Head of caudate nucleus (tissue), 42 donors: ENCODE measurements at places on chromosomes 7 and 10.

DNA sequence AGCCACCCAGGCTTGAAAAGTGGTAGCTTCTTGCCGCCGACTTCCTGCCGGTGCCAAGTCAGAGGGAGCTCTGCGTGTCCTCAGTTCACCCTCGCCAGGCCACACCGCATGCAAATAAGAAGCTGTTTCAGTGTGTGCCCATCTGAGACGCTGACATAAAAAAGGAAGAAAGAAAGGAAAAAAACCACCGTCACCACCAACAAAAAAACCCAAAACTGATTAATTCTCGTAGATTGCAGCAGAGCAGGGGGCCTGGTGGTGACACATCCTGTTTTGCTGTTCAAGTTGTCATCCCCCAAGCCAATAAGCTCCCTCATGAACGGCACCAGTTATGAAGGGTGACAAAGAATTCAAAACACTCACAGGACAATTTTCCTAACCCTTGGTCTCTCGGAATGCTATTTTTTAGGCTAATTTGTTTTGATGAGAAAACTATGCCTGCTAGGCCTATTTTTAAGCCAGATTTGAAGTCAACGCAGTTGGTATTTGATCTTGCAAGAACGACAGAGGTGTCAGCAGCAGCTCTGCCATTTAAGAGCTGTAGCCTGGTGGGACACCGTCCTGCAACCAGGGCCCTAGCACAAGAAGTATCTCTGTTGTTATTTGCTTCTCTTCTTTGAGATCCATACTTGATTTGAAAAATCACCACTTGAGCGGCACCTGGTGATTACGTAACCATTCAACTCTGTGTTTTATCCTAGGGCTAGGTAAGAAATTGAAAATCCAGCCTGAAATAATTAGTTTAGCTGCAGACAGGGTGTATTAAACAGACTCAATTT is 145.6 kb downstream of the PFKFB3 start:
- DNase-seq, result peak; percentile 71

- no peak for DNase-seq
Observed at GRCh38 chr10:132292287-132293200, 15.2 kb downstream of the STK32C start.

DNA sequence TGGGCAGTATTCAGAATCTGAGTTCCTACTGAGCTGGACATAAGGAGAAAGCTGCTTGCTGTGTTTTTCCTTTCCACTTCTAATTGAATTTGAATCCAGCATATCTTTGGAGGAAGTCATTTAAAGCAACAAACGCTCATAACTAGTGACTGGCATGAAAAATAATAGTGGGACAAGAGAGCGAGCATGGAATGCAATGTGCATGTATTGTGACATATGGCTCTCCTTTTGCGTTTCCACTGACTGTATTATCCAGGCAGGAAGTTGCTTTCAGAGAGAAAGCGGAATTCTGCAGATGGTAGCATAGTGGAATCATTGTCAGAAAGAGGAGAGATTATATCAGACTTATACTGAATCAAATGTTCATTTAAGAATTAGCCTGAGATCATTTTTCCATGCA is 368.6 kb downstream of the REEP3 start:
- DNase-seq, result no peak

GRCh38 chr10:19421674-19422073 is 373.1 kb downstream of the MALRD1 start:
- no peak for DNase-seq

DNA sequence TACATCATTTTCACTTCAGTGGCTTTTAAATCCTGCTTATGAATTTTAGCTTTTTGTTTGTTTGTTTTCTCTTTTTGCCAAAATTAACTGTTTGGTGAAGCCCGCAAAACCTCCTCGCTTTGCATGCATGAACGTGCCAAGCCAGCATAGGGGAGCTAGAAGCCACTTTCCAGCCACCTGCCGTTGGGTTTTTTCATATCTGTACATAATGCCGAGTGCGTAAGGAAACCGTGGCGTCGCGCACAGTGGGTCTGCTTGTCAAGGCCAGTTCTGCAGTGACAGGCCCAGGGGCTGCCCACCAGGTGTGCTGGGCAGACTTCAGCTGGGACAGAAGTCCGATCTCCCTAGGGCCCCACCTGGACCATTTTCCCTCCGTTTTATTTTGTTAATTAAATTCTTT is 41.1 kb downstream of the WIPI2 start:
- DNase-seq, result no peak

GRCh38 chr10:16493884-16494536 is 27.7 kb downstream of the C1QL3 start:
- no peak for DNase-seq

GRCh38 chr10:88608780-88609179 is 22.2 kb downstream of the LIPJ start:
- no peak for DNase-seq

GRCh38 chr7:48176356-48176893 is 5.2 kb downstream of the ABCA13 start:
- no peak for DNase-seq

- no peak for DNase-seq
Observed at GRCh38 chr10:129966889-129967578, 3.0 kb upstream of the EBF3 start.

GRCh38 chr7:42400961-42401360 is 164.0 kb upstream of the GLI3 start:
- DNase-seq, result no peak

DNA sequence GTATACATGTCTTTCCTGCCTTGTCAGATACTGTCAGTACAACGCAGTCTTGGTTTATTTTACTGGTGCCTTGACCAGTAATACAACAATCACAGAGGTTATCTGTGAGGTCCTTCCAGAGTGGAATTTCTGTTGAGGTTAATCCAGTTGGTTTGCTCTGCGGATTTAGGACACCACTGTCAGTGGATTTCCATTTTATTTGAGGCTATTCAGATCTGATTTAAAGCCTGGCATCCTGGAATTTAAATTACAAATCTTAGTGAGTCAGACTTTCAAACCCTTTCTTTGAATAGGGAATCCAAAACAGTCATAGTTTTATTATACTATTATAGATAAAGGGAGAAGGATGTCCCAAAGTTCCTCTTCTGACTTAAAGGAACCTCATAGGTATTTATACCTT is 40.5 kb downstream of the ANLN start:
- no peak for DNase-seq

DNA sequence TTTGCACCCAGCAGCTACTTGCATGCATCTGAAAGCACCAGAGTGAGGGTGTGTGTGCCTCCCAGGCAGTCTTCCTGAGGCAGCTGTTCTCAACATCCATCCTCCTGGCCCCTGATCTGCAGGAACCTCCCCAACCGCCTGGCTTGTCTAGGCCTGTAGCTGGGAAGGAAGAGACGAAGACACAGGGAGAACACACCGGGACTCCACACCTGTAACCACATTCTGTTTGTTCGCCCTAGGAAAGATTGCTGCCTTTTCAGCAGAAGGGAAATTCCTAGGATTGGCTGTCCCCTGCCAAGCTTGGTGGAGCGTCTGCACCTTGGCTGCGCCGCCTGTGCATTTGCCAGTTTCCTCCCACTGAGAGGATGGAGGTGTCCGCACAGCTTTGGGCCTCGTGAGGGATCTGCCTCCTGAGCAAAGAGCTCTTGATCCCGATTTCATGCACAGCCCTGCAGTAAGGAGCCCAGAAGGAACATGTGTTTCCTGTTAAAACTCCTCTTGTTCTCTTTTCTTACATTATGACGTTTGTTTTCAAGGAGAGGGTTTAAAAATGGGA is 154.6 kb downstream of the TPST1 start:
- DNase-seq, result no peak

DNA sequence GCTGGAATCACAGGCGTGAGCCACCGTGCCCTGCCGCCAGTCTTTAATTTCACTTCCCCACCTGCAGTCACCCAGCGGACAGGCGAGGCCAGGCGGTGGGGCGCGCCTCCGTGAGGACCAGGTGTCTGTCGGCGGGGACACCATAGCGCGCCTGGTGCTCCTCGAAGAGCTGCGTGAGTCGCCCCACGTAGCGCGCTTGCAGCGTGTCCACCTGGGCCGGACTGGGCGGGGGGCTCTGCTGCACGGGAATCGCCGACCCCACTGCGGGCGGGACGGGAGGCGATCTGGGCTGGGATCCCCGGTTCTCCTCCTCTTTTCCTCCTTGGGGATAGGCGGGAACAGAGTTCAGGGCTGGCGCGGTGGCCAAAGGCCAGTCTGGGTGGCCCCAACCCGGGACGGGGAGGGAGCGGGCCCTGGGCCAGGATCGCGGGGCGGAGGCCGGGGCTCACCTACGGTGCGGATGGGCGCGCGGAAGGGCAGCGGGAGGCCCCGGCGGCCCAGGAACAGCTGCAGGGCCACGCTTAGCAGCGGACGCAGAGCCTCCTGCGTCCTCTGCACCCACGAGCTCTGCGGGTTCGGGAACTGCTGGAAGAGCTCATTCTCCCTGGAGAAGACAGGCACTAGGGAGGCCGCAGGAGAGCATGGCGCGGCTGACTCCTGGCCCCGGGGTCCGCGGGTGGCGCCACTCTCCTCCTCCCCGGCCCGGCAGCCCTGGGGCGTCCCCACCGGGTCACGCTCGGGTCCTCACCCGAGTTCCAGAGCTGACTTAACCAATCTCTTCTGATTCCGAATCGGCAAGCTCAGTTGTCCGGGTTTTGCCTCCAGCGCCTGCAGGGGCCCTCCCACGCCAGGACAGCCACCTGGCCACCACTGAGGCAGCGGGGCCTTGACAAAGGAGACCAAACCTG is 1.1 kb upstream of the MOGAT3 start:
- DNase-seq, result no peak

- no peak for DNase-seq
Observed at GRCh38 chr7:132504852-132505251, 71.4 kb downstream of the PLXNA4 start.

DNA sequence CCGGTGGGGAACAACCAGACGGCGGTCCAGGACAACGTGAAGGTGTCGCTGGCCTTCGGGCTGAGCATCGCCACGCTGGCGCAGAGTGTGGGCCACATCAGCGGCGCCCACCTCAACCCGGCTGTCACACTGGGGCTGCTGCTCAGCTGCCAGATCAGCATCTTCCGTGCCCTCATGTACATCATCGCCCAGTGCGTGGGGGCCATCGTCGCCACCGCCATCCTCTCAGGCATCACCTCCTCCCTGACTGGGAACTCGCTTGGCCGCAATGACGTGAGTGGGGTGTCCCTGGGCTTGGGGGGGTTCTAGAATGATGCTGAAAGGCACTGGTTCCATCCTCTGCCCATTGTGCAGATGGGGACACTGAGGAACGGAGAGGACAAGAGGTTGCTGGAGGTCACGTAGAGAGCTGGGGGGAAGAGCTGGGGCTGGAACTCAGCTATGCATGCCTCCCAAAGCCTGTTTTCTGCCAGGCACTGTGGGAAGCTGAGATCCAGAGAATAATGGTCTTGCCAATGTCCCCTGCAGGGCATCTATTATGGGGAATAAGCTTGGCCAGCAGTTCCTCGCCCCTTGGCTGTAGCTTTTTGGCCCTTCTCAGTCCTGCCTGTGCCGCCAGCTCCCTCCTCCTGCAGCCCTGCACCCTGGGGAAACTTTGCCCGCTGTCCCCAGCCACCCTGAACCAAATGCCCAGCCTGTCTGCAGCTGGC is 523 bp downstream of the AQP1 start:
- DNase-seq, result no peak

- DNase-seq, result no peak
Observed at GRCh38 chr10:75103881-75104686, 7.4 kb upstream of the SAMD8 start.

GRCh38 chr7:75732764-75733630 is 5.7 kb downstream of the HIP1 start:
- DNase-seq, result no peak

DNA sequence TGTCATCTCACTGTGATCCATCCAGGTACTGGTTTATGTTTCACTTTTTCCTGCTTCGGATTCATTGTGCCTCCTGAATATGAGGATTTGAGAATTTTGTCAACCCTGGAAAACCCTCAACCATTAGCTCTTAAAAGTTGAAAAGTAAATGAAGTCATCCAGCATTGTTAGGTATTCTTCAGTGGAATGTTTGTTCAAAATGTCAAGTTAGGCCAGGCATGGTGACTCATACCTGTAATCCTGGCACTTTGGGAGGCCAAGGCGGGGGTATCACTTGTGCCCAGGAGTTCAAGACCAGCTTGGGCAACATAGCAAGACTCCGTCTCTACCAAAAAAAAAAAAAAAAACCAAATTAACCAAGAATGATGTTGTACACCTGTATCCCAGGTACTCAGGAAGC is 222.1 kb downstream of the NSUN6 start:
- no peak for DNase-seq

GRCh38 chr7:151711906-151712809 is 164.8 kb downstream of the PRKAG2 start:
- no peak for DNase-seq

- DNase-seq, result no peak
Observed at GRCh38 chr7:32163141-32163806, 93.1 kb upstream of the PDE1C start.

- no peak for DNase-seq
Observed at GRCh38 chr10:131650169-131650705, 250.6 kb upstream of the PPP2R2D start.

- no peak for DNase-seq
Observed at GRCh38 chr7:91185771-91186170, 78.5 kb upstream of the FZD1 start.

DNA sequence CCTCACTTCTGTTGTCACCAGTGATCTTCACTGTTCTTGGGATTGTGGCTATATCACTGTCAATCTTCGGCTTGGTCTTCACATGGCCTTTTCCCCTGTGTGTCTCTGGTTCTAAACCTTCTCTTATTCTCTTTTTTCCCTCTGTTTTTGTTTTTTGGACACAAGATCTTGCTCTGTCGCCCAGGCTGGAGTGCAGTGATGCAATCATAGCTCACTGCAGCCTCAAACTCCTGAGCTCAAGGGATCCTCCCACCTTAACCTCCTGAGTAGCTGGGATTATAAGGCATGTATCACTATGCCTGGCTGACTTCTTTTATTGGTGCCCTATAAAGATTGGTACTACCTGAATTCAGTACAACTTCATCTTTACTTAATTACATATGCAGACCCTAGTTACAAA is 143.4 kb upstream of the EFCAB10 start:
- no peak for DNase-seq

DNA sequence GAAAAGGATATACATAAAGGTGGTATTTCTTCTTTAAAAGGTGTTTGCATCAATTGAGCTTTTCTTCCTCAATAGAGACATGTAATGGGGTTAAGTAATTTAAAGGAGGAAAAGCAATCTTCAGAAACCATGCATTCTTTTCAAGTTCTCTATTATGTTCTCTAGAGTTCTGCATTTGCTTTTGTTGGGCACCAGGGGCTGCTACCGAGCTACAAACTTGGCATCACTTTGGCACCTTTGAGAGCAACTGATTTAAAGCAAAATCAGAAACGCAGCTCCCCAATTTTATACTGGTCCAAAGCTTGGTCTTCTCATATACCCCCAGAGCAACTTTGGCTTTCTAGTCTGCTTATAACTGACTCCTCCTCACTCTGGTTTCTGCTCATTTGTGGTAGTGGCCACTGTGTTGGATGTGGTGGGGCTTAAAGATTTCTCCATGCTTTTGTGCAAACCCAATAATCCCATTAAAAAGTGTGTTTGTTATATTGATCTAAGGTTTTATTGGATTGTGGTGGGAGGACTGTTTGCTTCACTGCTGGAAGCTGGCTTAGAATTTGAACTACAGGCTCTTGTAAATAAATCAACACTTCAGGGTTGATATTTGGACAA is 712.1 kb downstream of the PHTF2 start:
- DNase-seq, result peak; percentile 48
